Bladder microvascular endothelial cell (primary cell): ENCODE measurements at places on chromosomes 7 and 10. TPM values are rescaled to one million over a fixed set of nuclear protein-coding genes. Genes with fewer than 3 reads are reported as not detected.

PHKG1 gene
- total RNA-seq: 0.65 and 1.3 TPM in 2 replicates

POLR2J3 gene
- total RNA-seq: 10.5 and 104 TPM in 2 replicates

CALD1 gene
- total RNA-seq: 135 and 315 TPM in 2 replicates

ALOX5 gene
- 0.13 TPM in 1 of 2 replicates, not detected in the other for total RNA-seq

COL13A1 gene
- total RNA-seq: 3.1 and 9.0 TPM in 2 replicates

MOGAT3 gene
- not detected in 2 replicates for total RNA-seq

RNF133 gene
- 0.32 and 3.4 TPM in 2 replicates for total RNA-seq

FAM241B gene
- total RNA-seq: 0.88 TPM in 1 of 2 replicates, not detected in the other

ITIH5 gene
- total RNA-seq: 1.8 and 2.6 TPM in 2 replicates

TUBB8 gene
- not detected in 2 replicates for total RNA-seq

IFIT1B gene
- not detected in 2 replicates for total RNA-seq

TAS2R5 gene
- 0.16 and 2.8 TPM in 2 replicates for total RNA-seq

PIP gene
- not detected in 2 replicates for total RNA-seq

ASZ1 gene
- not detected in 2 replicates for total RNA-seq

ATP6V1F gene
- total RNA-seq: 70.9 and 75.5 TPM in 2 replicates

SEMA3D gene
- 0.32 and 44.4 TPM in 2 replicates for total RNA-seq

FBXO24 gene
- 0.25 TPM in 1 of 2 replicates, not detected in the other for total RNA-seq

TMEM270 gene
- 0.13 TPM in 1 of 2 replicates, not detected in the other for total RNA-seq

FGFR2 gene
- total RNA-seq: not detected in 2 replicates
